ENCODE measurements at places on chromosomes 7 and 10.

DNA sequence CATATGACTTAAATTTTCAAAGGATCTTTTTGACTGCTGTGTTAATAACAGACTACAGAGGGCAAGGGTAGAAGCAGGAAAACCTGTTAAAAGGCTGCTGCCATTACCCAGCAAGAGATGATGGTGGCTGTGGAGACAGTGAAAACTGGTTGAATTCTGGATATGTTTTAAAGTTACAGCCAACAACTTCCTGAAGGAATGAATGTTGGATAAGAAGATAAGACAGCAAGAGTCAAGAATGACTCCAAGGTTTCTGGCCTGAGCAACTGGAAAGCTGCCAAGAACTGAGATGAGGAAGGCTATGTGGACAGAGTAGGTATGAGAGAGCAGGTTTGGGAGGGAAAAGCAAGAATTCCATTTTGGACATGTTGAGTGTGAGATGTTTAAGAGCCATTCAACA, 19.1 kb downstream of the CNOT4 start:
- no peak for DNase-seq

- DNase-seq, result no peak
Measured at GRCh38 chr10:11135709-11136108, 118.0 kb downstream of the CELF2 start.

DNA sequence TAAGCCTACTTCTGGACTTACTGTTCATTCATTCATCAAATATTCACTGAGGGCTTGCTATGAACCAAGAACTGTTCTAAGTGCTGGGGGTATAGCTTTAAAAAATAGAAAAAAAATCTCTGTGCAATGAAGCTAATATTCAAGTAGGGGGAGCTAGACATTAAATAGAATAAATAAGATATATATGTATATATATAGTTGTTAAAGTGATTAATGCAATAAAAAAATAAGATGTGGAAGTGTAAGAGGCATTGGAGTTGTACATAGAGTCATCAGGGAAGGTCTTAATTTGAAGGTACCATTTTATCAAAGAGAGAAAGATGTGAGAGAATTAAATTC, 181.2 kb upstream of the AGR3 start:
- DNase-seq, result no peak

- DNase-seq, result no peak
Measured at GRCh38 chr7:69762821-69763352, 164.6 kb downstream of the AUTS2 start.

DNA sequence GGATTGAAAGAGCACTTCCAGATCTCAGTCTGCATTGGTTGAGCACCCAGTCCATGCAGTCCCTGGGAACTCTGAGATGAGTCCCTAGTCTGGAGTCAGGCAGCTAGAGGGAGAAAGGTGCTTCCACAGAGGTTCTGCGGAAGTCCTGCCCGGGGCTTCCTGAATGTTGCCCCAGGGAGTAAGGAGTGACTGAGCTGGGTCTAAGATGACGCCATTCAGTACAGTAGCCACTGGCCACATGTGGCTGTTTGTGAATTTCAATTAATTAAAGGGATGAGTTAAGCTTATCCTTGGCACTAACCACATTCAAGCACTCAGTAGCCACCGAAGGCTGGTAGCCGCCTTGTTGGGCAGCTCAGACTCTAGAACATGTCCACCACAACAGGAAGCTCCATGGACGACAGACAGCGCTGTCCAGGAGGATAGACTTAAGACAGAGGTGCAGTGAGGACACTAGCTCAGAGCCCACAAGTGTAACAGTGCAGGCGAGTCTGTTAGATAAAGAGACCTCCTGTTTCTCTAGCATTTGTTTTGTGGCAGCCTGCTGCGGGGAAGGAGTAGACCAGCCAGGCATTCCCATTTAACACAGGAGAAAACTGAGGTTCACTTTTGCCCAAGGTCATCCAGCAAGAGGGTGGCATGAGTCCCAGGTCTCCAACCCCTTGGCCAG, 101.6 kb upstream of the PPIF start:
- DNase-seq, result no peak

DNA sequence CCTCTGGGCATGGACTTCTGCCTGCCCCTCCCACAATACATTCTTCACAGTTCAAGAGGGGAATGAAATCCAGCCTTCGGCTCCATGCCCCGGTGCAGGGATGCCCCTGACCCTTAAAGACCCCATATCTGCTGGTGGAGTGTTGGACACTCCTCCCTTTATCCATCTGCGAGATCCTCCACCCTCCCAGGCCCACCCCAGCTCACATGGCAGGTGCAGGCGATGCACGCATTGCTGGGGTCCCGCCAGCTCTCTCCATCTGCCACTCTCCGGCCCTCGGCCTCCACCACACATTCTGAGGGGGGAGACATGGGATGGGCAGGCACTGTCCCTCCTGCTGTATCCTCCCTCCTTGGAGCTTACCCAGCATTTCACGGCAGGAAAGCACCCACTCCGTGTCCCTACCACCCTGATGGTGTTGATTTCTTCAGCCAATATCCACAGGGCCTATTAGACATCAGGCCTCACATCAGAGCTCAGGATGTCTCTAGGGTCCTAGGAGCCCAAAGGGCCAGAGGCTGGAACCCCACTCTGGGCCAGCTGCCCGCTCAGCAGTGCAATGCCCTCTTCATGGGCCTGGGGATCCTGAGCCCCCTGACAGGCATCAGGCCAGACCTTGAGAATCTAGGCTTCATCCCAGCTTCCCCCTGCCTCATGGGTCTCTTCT, 18.3 kb downstream of the ATP6V1F start:
- no peak for DNase-seq

- DNase-seq, result no peak
Measured at GRCh38 chr7:77209479-77210139, 10.0 kb upstream of the FGL2 start.

DNA sequence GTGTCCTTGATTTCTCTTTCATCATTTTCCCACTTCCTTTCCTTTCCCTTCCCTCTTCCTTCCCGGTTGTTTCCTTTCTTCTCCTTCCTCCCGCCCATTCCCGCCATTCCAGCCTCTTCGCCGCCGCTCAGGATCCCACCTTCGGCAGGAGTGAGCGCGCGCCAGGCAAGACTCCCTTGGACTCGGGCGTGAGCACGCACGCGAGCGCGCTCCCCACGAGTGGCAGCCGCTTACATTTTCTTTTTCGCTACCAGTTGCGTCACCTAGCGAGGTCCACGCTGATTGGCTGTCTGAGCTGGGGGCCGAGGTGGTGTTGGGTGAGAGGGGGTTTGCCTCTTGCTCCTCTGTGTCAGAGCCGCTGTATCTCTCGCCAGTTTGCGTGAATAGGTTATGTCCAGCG, 11.8 kb downstream of the ZAN start:
- DNase-seq, result no peak

GRCh38 chr7:47751043-47751442, 169.1 kb upstream of the TNS3 start:
- DNase-seq, result no peak

GRCh38 chr7:1224086-1224716, 8.5 kb upstream of the UNCX start:
- no peak for DNase-seq

Data from cortex of kidney (tissue), 1 donor.